ENCODE measurements at places on chromosomes 7 and 10.

- DNase-seq: no peak
Measured at GRCh38 chr7:66265566-66265965, 60.4 kb downstream of the TPST1 start.

DNA sequence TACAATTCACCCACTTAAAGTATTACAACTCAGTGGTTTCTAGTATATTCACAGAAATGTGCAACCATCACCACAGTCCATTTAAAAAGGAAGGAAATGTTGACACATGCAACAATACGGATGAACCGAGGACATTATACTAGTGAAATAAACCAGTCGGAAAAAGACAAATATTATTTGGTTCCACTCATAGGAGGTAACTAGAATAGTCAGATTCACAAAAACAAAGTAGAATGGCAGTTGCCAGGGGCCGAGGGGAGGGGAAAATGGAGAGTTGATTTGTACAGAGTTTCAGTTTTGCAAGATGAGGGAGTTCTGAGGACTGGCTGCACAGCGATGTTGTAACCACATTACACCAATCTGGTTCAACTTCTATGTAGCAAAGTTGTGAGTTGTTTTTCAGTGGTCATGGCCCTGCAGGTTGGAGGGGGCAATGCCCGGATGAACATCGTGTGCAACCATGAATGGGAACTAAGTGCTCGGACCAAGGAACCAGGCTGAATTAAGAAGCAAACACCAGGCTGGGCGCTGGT lies 17.6 kb upstream of the TNPO3 start:
- DNase-seq: no peak

GRCh38 chr10:23376229-23376655 lies 31.6 kb upstream of the C10orf67 start:
- no peak for DNase-seq

GRCh38 chr7:120862987-120863590 lies 5.1 kb upstream of the TSPAN12 start:
- DNase-seq: no peak

DNA sequence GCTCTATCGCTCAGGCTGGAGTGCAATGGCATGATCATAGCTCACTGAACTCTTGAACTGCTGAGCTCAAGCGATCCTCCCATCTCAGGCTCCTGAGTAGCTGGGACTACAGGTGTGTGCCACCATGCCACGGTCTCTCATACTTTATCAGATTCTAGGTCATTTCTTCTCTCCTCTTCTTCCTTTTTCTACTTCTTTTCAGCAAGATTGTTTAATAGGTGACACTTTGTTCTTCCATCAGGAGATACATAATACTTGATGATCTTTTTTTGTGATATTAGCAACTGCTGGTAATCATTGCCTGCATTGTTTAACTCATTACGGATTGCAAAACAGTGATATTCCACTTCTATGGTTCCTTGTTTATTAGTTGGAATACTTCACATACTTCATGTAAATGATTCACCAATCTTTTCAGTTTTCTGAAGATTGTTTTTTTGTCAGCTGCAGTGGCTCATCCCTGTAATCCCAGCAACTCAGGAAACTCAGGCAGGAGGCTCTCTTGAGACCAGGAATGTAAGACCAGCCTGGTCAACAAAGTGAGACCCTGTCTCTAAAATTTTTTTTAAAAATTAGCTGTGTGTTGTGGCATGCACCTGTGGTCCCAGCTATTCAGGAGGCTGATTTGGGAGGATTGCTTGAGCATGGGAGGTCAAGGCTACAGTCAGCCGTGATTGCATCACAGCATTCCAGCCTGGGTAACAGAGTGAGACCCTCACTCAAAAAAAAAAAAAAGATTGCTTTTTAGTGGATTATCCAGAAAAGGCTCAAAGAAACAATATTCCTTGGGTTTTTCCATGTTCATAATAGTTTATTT lies 36.2 kb upstream of the CHST3 start:
- no peak for DNase-seq

DNA sequence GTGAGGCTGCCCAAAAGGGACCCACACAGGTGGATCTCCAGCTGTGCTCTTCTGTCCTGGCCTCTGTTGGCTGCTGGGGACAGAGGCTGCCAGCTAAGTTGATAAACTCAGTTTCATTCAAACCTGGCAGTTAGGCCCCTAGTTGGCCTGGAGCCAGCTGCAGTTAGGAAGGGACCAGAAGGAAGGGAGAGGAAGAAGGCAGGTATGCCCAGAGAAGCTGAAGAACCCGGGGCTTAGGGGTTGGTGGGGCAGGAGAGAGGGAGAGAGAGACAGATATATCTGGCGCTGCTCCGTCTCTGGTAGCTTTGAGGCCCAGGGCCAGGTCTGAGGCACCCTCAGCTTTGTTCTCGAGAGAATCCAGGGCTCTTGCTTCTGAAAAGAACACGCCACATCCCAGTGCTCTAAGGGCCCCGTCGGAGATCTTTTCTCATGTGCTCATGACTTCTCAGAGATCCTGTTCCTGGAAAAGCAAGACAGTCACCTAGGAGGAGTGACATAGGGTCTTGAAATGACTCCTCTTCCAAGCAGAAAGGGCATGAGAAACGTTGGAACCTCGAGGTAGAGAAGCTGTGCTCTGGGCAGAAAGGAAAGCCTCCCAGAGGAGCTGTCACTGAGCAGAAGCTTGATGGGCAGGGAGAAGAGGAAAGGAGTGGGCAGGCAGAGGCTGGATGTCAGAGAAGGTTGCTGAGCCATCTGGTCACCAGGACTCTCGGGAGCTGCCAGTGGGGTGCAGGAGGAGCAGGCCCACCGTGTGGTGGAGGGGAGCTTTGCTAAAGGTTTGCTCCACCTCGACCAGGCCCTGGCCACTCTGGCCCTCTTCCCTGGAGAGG lies 153.6 kb downstream of the ARHGAP21 start:
- no peak for DNase-seq

DNA sequence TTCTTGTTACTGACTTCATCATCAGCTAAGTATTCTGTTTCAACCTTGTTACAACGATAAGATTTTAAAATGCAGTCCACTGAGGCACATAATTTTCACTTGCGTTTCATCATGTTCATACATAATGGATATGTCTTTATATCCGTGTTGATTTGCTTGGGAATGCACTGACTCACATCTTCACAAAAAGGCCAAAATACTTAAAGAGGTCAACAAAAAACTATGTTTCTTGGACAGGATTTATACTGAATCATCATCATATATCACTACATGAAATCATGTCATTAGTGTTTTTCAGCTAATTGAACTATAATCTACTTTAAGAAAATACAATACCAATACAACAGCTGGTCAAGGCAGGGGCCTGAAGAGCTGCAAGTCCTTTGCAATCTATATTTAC lies 324.5 kb upstream of the KLF6 start:
- no peak for DNase-seq

- DNase-seq: no peak
Measured at GRCh38 chr10:124366825-124367224, 51.9 kb downstream of the OAT start.

DNA sequence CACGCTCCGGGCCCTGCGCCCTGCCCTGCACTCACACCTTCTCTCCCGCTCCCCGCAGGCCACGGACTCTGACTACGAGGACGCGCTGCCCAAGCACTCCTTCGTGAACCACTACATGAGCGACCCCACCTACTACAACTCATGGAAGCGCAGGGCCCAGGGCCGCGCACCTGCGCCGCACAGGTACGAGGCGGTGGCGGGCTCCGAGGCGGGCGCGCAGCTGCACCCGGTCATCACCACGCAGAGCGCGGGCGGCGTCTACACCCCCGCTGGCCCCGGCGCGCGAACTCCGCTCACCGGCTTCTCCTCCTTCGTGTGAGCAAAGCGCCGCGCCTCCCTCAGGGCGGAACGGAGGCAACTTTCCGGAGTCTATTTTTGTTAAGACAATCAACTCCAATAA lies 417.0 kb upstream of the FOXK1 start:
- DNase-seq: no peak

DNA sequence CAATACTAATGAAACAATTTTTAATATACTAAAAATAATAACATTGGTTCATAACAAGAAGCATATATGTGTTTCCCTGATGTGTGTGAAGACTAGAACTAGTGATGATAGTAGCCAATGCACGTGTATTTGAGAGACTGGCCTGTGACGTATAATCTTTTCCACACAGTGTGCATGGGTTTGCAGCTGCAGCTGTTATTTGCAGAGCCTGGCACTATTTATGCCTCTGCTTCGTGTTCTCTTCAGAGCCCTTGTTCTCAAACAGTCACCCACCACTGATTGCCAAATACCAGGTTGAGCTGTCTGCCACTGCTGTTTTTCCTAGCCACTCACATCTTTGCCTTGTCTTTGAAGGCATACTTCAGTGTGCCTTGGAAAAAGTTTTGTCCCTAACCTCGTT lies 531.7 kb downstream of the ETV1 start:
- DNase-seq: no peak

- DNase-seq: no peak
Measured at GRCh38 chr7:22216309-22216708, 140.6 kb downstream of the RAPGEF5 start.

DNA sequence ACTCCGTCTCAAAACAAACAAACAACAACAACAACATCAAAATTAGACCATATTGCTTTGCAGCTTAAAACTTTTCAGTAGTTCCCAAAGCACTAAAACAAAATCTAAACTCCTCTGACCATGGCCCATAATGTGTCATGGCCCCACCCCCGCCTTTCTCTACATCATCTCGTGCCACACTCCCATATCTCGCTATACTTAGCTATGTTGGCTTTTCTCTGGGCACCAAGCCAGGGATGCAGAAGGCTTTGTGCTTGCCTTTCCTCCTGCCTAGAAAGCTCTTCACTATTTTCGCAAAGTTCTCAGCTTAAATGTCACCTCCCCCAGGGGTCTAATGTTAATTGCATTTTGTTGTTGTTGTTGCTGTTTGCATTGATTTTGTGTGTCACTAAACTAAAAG lies 15.1 kb upstream of the SLC16A12 start:
- no peak for DNase-seq

DNA sequence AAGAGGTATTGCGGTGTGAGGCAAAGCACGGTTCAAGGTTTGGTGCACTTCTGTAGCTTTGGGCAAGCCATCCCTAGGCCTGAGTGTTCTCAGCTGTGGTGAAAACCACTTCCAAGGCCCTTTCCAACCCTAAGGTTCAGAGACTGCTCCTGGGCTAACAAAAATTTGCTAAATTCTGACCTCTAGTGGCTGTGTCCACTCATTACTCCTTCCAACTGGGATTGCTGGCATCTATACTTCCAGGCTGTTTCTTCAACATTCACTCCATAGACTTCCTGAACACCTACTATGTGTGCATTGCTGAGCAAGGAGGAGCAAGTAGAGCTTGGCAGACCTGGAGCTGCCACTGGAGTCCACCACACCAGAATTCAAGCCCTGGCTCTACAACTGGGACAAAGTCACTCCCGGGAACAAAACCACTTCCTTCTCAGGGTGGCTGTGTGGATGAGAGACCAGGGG lies 29.3 kb upstream of the SH3PXD2A start:
- peak; percentile 33 for DNase-seq

DNA sequence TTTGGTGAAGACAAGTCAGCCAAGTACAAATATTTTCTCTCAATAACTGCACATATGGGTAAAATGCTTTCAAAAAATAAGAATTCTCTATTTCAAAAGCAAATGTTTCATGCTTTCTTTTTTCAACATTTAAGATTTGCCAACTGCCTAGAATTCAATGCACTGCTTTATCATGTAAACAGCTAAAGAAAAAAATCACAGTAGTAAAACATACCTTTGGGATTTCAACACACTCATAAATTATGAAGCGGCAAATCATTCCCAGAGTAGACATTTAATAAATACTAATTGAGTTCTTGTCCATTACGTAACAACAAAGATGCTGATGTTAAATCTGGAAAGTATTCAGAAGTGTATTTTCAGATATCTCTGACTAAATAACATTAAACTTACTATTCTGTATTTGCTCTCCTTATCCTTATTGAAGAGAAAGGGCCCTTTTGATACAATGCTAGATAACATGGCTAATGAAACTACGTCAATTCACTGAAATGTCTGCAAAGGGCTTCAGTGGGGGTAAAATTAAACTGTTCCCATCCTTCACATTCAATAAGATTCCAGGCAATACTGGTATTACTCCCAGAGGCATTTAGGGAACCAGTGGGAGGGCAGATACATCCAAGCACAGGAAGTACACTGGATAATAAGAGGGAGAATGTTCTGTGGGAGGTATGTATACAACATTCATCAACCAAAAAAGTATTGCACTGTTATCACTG lies 13.9 kb downstream of the NAPEPLD start:
- no peak for DNase-seq

- no peak for DNase-seq
Measured at GRCh38 chr10:71984126-71984808, 20.1 kb downstream of the CHST3 start.

GRCh38 chr10:25744574-25744973 lies 189.5 kb upstream of the MYO3A start:
- DNase-seq: no peak

- peak; percentile 35 for DNase-seq
Measured at GRCh38 chr7:130721486-130722277, 12.3 kb downstream of the KLF14 start.

DNA sequence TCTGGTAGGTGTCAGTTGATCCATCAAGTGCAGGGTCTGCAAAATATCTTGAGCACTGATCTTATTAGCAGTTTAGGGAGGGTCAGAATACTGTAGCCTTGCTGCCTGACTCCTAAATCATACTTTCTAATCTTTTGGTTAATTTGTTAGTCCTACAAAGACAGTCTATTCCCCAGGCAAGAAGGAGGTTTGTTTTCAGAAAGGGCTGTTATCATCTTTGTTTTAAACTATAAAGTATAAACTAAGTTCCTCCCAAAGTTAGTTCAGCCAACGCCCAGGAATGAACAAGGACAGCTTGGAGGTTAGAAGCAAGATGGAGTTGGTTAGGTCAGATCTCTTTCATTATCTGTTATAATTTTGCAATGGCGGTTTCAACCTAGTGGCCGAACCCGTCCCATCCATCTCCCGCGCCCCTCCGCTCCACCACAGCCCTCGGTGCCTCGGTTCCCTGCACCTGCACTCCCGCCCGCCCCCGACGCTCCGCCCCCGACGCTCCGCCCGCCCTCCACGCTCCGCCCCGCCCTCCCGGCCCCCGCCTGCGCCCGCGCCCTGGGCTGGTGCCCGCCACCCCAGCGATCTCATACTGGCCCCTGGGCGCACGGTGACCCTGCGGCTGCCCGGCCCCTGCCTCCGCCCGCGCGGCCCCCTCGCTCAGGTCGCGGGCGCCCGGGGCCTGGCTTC lies at the start of gene ADCK2:
ADCK2 (plus strand) TSS at position 564 of the 681 bp plus-strand sequence. CDS start 386 bp downstream, outside the sequence.
- no peak for DNase-seq

GRCh38 chr10:125773687-125774543 lies 1.7 kb downstream of the MMP21 start:
- no peak for DNase-seq

GRCh38 chr7:67625257-67625737 lies 628.7 kb downstream of the TYW1 start:
- DNase-seq: peak; percentile 74

GRCh38 chr7:46139079-46139478 lies 218.0 kb upstream of the IGFBP3 start:
- no peak for DNase-seq

- DNase-seq: no peak
Measured at GRCh38 chr10:6894405-6894804, 314.3 kb upstream of the PRKCQ start.

- DNase-seq: no peak
Measured at GRCh38 chr10:86100581-86101061, 266.0 kb downstream of the GRID1 start.

Data from NCI-H748 treated with DMSO at 0.1 percent for 48 hours (cell line).